ENCODE measurements at places on chromosomes 13 and 19.

- no peak for DNase-seq
Observed at GRCh38 chr19:43811837-43812236, 9.6 kb upstream of the LYPD5 start.

DNA sequence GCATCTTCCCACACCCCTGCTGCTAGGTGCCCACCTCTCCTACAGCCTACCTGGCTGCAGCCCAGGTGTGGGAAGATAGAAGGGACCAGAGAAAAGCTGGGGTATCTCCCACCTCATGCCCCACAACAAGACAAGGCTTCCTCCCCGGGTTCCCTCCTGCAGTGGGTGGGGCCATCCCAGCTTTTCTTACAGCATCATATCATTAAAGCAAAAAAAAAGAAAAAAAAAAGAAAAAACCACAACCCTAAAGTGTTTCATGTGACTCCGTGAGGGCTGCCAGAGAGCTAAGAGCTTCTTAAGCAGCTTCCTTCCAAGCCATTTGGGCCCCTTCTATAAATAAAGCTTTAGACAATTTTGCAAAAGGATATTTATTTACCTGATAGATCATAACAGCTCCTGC, 455.4 kb upstream of the TSHZ3 start:
- DNase-seq, result no peak

DNA sequence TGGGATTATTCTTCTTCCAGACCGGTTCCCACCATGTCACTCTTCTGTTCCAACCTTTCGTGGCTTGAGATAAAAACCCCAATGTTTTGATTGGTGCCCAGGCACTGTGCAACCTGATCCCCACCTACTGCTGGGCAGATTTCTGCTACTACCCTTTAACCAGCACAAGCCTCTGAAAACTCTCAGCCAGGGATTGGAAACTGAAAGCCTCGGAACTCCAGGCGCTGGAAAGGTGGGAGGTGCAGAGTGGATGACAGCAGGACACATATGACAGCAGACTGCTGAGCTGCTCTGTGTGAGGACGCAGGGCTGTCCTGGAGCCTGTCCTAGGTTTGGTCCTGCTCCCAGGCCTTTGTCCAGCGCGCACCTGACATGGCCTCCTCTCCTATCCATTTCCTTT, 68.5 kb upstream of the GTF3A start:
- DNase-seq, result no peak

GRCh38 chr19:30943101-30943843, 406.0 kb downstream of the TSHZ3 start:
- DNase-seq, result no peak

GRCh38 chr13:48875047-48875446, 100.7 kb upstream of the FNDC3A start:
- DNase-seq, result no peak

GRCh38 chr19:17926044-17926443, 6.8 kb upstream of the CCDC124 start:
- DNase-seq, result no peak

- DNase-seq, result no peak
Observed at GRCh38 chr13:50375792-50376191, 360.5 kb downstream of the KCNRG start.

DNA sequence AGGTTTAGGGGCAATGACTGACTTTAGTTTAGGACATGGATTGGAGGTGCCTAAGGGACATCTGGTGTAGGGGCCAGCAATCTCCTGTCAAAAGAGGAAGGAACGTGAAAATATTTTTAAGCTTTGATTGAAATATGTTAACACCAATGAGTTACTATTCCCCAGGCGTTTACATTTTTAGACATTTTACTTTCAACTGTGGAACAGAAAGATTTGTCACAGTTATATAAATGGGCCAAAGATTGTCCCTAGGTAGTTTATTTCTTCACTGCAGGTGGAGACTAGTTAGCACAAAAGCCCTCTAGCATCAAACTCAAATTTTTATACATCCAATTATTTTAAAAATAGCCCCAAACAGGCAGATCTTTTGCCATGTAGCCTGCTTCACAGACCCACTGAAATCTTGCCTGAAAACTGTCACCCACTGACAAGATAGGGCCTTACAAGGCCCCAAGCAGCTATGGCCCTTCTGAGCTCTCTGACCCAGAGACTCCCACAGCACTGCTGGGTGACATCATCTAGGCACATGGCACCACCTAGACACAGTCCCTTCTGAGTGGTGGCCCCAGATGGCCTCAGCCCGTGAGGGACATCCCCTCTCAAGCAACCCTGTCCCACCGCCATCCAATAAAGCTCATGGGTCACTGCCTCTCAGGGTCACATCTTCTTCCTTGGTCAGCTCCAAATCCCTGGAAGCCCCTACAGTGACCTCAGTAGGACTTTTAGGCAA, 64.8 kb upstream of the DOCK9 start:
- DNase-seq, result no peak

DNA sequence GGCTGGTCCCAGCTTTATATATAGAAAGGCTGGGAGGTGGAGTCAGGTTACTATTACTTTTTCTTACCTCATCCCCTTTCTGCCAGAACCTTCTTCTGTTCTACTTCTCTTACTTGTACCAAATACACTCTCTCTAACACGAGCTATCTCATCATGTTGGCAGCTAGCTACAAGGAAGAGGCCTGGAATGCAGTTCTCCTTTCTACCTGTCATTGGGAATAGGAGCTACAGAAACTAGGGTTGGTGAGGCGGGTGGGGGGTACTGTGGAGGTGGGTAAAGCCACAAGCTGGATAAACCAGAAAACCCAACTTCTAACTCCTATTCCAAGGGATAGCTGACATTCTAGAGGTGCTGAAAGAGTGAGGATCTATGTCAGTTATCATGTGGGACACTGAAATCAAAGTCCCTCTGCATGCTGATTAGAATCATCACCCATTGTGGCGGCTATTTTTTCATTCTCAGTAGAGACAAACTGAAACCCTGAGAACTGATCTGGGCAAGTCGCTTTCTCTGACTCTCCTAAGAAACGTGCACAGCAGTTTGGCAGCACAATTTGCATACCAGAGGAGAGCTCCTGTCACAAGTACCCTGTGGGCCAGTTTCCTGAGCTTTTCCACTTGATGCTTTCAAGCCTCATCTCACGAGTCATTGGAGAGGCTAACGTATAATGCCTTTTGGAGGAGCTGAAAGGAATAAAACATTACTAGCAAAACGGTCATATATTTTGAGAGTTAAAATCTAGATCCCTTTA, 358.1 kb downstream of the ENOX1 start:
- no peak for DNase-seq

DNA sequence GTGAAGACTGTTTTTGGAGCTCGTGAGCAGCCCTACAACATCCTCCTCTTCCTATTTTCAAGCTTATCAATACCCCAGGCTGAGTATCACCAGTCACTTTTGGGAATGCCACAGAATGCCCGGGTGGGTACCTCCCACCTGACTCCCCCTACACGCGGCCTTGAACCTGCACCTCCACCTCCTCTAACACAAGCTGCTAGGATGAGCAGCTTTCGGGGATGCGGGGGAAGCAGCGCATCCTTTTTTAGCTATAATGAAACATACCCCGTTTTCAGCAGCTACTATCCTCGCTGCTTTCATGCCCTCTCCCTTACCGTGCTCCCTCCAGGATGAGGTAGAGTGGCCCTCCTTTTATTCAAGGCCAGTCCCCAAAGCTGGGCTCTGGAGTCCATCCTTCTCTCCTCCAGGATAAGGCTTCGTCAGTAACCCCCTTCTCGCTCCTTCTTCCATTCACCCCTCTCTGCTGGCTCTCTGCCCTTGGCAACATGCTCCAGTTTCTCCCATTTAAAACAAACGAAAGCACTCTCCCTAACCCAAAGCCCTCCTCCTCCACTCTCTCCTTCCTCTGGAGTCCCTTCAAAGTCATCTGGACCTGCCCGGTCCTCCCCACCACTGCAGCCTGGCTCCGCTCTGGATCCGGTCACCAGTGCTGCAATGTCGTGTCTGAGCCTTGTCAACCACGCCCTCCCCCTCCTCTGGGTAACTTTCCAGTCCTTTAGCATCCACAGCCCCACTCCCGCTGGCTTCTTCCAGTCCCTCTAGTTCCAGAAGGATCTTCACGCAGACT, 55.3 kb downstream of the STK24 start:
- no peak for DNase-seq

GRCh38 chr19:11539495-11540365, 1.1 kb downstream of the CNN1 start:
- DNase-seq, result no peak

- DNase-seq, result no peak
Observed at GRCh38 chr13:58884353-58885209, 1253.0 kb downstream of the PCDH17 start.

- no peak for DNase-seq
Observed at GRCh38 chr19:2224754-2225349, 11.3 kb downstream of the PLEKHJ1 start.

DNA sequence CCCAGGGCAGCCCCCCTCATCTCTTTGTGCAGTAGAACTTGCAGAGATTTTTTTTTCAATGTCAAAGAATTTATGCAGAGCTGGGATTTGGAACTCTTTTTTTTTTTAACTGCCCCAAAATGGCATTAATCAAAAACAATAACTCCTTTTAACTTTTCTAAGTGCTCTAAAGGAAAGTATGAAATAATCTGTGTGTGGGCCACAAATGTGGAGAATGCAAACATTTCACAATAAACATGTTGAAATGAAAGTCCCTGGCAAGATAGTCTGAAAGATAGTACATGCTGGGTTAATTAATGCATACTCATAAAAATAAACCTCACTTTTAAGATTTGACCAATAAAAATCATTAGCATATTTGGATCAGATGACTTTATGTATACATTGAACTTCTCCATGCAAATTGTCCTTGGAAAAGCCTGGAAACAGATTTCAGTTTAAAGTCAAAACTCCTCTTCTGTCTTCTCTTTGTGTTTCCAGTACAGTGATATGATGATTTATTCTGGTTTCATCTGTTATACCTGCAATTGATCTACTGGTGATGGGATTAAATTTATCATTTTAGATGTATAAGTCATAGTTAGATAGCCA, 30.5 kb upstream of the ZNF536 start:
- no peak for DNase-seq

DNA sequence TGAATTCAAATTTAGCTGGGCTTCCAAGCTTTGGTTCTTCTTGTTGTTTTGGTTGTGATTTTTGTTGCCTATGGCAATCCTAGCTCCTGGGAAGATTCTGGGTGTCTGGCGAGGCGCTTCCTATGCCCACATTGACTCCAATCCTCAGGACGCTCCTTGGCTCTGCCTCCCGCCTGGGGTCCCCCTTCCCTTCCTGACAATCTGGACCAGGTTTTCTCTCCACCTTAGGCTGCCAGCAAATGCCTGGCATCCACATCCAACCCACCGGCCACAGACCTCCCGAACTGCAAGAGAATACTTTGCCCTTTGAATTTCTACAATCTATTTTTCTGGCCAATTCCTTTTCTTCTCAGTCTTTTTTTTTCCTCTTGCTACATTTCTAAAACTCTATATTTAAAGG, 186.9 kb upstream of the UBL3 start:
- DNase-seq, result no peak

DNA sequence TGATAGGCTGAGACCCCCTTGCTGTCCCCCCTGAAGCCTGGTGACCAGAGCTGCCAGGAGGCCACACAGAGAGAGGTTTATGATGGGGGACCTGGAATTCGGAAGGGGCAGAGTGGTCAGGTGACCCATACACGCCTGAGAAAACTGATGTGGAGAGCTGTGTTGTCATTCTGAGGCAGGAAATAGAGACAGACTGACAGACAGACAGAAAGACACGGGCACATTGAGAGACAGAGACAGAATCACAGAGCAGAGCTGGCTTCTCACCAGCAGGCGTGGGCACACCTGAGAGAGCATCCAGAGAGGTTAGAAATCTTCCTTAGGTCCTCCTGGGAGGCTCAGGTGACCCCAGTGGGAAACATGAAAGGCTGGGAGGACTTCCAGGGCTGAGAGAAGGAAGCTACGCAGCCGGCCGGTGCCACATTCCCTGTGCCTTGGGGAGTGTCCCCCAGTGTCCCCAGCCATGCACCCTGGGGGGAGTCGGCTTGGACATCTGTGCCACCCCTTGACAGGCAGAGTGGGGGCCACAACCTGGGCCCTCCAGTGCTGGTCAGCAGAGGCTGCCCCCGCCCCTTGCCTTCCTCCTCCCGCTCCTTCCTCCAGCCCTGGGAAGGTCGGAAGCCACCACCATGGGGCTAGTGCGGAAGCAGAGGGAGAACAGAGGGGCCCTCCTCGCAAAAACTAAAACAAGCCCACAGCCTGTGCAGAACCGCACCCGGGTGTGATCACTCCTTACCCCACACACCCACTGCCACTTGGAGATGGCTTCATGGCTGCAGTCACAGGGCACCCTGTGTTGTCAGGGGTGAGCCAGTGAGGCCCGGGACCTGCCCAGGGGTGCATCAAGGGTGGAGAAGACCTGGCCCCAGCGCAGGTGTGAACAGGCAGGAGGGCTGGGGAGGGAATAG, 2.2 kb downstream of the FFAR1 start:
- no peak for DNase-seq

- no peak for DNase-seq
Observed at GRCh38 chr19:45110851-45111266, 17.9 kb downstream of the PPP1R37 start.

DNA sequence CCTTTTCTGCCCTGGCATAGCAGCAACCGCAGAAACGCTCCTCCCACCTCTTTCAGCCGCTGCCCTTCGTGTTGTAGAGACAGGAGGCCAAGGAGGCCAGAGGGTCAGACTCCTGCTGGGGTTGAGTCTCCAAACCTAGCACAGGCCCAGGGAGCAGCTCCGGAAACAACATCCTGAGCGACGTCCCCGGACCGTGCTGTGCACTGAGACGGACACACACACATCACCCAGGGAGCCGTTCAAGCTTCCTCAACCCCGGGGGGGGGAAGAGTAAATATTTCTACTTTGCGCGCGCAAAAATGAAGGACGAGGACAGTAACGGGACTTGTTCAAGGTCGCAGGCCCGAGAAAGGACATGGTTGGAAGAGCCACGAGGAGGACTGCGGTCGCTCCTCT, 657 bp downstream of the ZNF550 start:
- no peak for DNase-seq

DNA sequence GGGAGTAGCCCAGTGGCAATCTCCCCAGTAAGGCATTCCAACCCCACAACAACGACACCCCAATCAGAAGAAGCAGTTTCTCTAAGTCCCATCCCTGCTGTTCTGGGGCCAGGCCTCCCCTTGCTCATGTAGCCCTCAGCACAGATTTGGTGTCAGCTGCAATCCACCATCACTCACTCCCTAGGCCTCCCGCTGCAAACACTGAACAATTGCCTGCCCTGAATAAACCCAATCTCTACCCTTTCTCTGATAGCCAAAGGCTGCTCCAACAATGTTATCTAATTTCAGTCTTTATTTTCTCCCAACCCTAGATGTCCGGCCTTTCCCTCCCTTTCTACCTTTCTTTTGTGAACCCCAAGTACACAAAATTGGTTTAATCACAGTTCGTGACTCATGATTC, 5.6 kb upstream of the SOX21 start:
- no peak for DNase-seq

GRCh38 chr13:52925775-52926285, 77.4 kb upstream of the PCDH8 start:
- no peak for DNase-seq
